ENCODE measurements at places on chromosomes 4 and X.

- DNase-seq = no peak
Observed at GRCh38 chr4:114226968-114227760, 247.7 kb upstream of the ARSJ start.

GRCh38 chr4:107509615-107510014, 210.4 kb downstream of the PAPSS1 start:
- no peak for DNase-seq

GRCh38 chr4:75498041-75498440, 16.2 kb downstream of the RCHY1 start:
- DNase-seq = no peak

GRCh38 chr4:13920901-13921300, 293.4 kb upstream of the BOD1L1 start:
- no peak for DNase-seq

DNA sequence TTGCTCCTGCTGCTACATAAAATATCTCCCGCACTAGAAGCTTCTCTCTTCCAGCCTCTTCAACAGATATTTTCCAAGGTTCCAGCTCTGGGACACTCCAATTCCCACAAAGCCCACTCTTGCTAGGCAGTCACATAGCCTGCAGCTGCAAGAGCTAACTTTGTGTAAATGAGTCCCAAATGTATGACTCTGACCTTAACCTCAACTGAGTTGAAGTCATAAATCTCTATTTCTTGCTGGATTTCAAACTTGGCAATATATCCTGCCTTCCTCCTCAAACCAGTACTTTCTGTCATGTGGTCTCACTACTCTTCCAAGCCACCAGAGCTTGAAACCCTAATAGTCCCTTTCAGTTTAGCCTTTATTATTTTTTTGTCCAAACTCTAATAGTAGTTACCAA, 315.4 kb upstream of the GRIA3 start:
- no peak for DNase-seq

GRCh38 chr4:76526585-76526990, 91.6 kb downstream of the SHROOM3 start:
- DNase-seq = no peak

- no peak for DNase-seq
Observed at GRCh38 chrX:37752281-37752680, 27.6 kb upstream of the CYBB start.

- DNase-seq = no peak
Observed at GRCh38 chr4:24603343-24603742, 19.0 kb upstream of the DHX15 start.

DNA sequence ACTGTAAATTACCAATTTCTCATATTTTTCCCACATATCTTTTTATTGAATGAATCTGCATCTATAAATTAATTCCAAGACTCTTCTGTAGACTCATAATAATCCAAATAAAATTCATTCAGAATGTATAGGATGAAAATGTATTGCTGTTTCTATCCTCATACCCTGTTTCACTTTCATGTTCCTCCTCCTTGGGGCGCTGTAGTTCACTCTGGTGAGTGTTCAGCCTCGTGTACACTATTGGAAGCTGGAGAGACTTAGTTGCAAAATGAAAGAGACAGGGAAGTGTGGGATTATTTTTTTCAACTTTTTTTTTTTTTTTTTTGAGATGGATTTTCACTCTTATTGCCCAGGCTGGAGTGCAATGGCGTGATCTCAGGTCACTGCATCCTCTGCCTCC, 296.1 kb downstream of the TLL1 start:
- DNase-seq = no peak

GRCh38 chr4:70277121-70277520, 34.7 kb downstream of the CSN3 start:
- DNase-seq = no peak

GRCh38 chrX:5870238-5870637, 358.4 kb downstream of the NLGN4X start:
- no peak for DNase-seq

- DNase-seq = no peak
Observed at GRCh38 chrX:11739776-11740175, 18.3 kb upstream of the MSL3 start.

DNA sequence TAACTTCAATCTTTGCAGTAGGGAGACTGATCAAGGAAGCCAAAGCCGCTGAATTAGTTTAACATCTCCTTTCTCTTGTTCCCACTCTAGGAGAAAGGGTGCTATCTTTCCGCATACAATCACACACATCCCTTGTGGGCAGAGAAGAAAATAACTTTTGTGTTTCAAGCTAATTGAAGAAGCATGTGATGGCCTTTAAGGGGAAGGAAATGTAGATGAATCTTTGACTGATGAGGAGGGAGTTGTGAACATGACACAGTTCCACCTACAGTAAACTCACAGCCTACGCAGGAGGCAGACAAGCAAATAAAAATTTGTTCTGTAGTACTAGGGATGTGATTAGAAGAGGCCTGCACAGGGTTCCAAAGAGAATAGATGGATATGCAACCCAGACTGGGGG, 14.7 kb upstream of the SPATA4 start:
- DNase-seq = no peak

DNA sequence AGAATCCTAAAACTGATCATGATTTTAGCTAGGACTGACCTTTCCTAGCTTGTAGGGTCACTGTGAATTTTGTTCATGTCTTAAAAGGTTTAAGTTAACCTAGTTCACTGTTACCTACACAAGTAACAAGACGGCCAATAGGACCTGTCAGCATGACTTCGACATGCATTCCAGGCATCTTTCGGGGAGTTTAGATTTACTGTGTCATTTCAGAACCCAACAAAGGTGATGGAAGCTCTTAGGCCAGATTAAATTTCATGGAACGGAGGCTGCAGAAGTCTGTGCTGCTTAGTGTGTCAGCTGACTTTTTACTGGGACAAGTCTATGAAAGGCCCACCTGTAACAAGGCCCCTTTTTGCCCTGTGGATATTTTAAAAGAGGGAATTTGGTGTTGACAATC, 93.1 kb downstream of the GATB start:
- DNase-seq = no peak

GRCh38 chrX:46707274-46707965, 51.5 kb downstream of the SLC9A7 start:
- no peak for DNase-seq

DNA sequence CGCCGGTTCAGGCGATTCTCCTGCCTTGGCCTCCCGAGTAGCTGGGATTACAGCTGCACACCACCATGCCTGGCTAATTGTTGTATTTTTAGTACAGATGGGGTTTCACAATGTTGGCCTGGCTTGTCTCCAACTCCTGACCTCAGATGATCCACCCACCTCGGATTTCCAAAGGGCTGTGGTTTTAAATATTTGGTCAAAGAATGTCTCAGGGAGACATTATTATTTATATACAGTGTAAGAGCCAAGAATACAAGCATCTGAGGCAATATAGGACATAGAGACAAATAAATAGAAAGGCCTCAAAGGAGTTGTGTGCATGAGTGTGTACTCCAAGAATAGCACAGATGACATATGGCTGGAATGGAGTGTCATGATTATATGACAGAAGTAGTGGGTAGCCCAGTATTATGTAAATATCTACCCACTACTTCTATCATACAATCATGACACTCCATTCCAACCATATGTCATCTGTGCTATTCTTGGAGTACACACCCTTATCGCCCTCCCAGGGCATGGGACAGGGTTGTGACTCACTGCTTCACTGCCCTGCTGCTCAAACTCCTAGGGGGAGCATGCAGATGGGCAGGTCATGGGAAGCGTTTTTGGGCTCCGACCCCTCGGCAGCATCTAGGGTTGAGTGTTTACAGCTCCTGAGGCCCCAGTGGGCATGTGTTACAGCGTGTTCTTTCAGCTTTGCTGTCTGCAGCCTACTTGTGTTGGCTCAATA, 1649.8 kb upstream of the PCDH10 start:
- DNase-seq = no peak

DNA sequence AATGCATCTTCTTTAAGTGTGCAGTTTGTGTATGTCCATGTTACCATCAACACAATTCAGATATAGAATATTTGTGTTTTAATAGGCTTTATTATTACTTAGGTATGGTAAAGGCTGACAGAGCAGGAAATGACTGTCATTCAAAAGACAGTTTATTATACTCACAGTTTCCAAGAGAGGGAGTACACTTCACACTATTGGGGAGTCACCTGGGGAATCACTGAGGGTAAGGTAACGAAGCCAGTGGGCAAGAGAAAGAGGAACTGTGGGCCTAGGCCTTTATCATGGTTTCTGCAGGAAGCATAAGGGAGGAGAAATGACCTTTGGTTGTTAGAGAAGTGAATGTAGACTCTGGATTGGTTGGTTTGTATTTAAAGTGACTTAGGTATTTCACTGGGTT, 235.1 kb upstream of the HCCS start:
- DNase-seq = no peak

- DNase-seq = no peak
Observed at GRCh38 chrX:28586286-28586685, 960 bp upstream of the IL1RAPL1 start.

DNA sequence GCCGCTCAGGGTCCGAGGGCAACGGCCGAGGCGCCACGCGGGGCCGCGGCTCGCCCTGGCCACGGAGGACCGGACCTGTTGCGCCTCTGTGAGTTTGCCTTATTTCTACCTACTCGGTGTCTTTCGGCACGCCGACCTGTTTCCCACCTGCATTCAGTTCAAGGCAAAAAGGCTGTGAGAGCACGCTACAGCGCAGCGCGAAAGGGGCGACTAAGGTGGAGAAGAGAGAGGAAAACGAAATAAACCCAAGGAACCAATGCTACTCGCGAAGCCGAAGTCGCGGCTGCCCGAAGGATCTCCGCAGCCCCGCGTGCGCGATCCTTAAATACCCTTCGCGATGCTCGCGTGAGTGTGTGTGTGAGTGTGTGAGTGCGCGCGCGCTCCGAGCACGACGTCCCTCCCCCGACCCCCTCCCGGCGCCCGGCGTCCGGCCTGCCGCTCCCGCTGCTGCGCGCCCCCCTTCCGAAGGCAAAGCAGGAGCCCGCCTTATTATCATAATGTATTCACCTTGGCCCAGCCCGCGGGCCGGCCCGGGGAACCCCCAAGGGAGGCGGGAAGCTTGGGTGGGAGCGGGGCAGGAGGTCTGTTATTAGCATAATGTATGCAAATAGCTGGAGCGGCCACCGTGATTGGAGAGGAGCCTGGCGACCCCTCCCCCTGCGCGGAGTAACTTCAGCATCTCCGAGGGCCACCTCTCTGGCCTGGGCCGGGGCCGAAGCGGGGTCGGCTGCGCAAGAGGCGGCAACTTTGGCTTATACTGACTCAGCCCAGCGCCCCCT, at the start of gene COL25A1:
TSS of gene COL25A1 (minus strand) at position 298 of the 779 bp plus-strand sequence.
- DNase-seq = peak; percentile 2

DNA sequence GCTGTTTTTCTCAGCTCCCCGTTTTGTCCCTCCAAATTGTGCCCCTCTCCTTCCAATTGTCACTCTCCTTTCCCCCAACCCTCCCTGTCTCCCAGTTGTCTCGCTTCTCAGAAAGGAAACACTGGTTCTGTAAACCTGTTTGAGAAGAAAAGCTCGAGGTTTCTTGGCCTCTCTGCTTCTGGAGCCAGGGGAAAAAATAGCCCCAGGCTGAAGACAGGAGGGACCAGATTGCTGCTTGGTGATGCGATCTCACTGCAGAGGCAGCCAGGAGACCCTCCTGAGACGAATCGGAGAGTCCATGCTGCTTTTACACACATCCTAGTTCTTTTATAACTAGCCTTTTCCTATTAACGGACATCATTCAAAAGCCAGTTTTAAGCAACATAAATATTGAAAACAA, 21.2 kb downstream of the TRIML1 start:
- no peak for DNase-seq

- DNase-seq = no peak
Observed at GRCh38 chrX:118772051-118772450, 44.6 kb downstream of the IL13RA1 start.

- no peak for DNase-seq
Observed at GRCh38 chr4:86934147-86934770, 552 bp upstream of the AFF1 start.

DNA sequence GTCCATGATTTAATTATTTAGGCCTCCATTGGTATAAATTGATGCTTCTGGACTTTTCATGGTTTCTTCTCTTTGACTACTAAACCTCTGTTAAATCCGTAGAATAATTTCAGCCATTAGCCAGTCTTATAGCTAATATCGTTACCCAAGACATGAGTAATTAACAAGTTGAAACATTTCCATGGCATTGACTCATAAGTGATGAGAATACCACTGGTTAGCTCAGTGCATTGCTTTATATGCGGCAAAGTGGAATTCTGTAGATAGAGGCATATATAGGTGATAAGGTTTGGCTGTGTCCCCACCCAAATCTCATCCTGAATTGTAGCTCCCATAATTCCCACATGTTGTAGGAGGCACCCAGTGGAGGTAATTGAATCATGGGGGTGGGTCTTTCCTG, 80.6 kb downstream of the VCX2 start:
- DNase-seq = no peak

DNA sequence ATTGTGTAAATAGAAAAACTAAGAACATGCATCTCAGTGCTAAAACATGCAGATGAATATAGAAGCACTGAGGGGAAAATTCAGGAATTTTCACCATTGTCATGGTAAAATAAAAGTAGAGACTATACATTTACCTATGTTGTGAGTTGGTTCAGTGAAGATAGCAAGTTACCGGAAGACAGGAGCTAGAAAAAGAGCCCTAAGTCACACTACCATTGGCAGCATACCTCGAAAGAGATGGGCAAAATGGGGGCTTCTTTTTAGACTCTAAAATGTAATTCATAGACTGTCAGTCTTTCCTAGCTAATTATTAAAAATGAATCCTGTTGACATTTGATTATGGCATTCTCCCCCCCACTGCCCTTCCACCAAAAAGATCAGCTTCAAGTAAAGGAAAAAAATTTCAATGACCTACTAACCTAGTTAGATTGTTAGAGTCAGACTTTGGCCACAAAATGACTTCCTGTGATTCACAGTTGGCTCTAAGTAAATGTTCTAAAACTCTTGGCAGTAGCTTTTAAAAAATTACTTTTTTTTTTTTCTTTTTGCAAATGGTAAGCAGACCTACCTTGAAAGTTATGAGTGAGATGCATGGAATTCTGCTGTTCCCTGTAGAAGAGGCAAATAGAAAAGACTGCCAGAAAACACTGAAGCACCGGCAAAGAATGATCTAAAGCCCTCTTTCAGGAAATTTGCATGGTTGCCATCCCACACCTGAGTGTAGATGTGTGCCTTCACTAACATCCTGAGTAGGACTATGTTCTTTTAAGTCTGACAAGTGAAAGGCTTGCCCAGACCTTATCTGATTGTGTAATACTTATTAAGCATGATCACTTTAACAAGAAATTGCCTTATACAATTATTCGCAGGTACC, 26.4 kb upstream of the ARSJ start:
- DNase-seq = no peak

DNA sequence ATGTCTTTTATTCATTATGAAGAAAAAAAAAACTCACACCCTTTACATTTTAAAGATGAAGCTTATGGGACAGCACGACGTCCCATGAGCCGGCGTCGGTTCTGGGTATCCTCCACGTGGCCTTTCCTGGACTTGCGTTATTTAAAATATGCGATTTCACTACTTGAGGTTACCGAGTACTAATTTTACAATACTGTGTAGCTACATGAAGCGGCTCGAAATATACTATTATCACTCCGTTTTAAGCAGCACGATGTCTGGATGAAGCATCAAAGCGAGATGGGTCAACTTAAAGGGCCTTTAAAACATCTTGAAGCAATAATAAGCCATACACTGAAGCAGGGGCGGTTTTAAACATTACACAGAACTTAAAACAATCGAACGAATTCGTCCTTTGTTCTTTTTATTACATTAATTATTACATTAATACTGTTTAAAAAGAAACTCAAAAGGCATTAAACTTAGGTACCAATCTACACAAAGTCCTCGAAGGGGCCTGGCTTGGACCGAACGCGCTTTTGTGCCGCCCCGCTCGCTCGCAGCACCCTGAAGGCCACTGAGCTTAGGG, 1.4 kb upstream of the KLF3 start:
- no peak for DNase-seq

GRCh38 chrX:15939737-15940136, 85.1 kb upstream of the AP1S2 start:
- DNase-seq = no peak
